ENCODE measurements at places on chromosomes 1 and 21.

GRCh38 chr1:5913078-5913845, 79.0 kb downstream of the NPHP4 start:
- no peak for DNase-seq

DNA sequence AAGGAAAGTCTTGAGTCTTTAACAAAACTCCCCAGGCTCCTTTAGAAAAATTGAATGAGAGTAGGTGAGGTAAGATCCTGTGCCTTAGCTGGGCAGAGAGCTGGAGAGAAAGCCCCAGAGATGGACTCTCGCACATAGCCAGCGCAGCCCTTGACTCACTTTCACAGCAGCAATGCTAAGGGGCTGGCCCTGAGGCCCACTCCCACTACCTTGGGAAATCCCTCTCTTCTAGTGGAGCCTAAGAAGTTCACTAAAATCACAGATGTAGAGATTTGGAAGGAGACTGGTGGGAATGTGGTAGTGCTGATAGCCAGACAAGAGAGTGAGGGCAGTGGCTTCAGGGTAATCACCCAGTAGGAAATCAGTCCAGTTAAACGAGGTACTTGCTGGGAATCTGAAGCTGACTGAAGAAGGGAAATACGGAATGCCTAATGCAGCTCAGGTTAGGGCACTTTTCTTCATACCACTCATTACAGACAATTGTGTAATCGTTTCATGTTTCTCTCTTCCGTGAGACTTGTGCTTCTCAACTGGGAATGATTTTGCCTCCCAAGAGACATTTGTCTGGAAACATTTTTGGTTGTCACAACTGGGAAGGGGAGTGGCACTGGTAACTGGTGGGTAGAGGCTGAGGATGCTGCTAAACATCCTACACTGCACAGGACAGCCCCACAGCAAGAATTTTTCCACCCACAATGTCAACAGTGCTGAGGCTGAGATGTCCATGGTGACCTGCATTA, 42.4 kb upstream of the LRRC8C start:
- no peak for DNase-seq

GRCh38 chr1:15882665-15883064, 35.2 kb downstream of the SPEN start:
- no peak for DNase-seq

- DNase-seq: no peak
These were observed 34.1 kb upstream of the BTG2 start for GRCh38 chr1:203271018-203271743.

Data from HL-60 (cell line).